Stimulated activated CD4-positive, alpha-beta T cell treated with anti-CD3 and anti-CD28 coated beads, Interleukin-4, amount 100 ng/mL, for 1 hour (primary cell): ENCODE measurements at places on chromosomes 16 and 17.

DNA sequence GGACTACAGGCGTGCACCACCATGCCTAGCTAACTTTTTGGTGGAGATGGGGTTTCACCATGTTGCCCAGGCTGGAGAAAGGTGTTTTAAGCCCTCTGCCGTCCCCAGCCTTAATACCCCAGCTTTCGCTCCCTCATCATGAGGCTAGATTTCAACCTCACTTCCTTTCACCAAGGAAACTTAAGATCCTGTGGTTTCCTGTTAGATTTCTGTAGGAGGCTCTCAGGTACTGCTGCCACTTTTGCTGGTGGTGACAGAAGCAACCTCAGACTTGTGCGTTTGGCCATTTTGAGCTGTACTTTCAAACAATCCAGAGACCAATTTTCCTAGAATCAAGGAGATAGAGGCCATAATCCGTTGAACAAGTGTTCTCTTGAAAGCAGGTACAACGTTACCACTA is 36.2 kb downstream of the MPHOSPH6 start:
- no peak for DNase-seq

DNA sequence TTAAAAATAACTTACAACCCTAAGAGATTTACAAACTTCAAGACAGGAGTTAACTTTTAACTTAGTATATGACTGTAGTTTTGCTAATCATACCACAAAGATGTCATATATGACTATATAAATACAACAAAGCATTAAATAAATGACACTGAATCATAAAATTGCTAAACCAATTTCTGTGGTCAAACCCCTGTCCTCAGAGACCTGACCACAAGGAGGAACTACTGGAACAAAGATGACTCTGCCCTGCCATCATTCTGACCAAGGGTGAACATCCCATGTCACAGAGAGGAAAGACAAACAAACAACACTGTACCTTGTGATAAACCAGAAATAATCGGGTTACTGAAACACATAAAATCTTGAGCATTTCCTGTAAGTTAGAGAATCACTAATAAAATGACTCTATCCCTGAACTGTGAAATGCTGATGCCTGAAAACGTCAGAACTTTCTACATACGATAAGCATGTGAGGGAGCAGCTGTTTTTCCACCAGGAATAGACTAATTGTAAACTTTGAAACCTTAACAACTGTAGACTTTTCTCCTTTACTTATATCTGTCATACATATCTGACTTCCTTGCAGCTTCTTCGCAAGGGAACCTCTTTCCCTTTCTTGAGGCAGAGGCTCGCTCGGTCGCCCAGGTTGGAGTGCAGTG is 47.9 kb downstream of the WDR59 start:
- no peak for DNase-seq

DNA sequence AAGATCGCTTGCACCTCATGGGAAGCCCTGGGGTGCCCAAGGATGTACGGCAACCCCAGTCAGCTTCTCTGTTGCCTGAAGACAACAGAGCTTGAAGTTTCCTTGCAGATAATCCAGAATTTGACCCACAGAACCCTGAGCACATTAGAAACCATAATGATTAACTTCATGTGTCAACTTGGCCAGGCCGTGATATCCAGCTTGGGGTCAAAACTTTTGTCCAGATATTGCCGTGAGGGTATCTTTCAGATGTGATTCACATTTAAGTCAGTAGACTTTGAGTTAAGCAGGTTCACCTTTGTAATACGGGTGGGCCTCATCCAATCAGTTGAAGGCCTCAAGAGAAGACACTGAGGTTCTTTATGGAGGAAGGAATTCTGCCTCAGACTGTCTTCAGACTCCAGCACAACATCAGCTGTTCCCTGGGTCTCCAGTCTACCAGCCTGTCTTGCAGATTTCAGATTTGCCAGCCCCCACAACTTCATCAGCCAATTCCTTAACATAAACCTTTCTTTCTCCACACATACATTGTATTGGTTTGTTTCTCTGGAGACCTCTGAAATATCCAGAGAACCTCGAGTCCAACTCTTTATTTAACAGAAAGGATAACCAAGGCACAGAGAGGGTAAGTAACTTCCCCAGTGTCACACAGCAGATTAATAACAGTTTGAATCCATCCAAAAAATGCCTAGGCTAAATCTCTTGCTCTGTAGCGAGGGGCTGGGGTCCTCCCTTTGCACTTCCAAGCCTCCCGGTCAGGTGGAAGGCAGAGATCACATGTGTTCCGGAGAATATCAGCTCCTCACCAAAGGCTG is 171.1 kb downstream of the SALL1 start:
- no peak for DNase-seq

DNA sequence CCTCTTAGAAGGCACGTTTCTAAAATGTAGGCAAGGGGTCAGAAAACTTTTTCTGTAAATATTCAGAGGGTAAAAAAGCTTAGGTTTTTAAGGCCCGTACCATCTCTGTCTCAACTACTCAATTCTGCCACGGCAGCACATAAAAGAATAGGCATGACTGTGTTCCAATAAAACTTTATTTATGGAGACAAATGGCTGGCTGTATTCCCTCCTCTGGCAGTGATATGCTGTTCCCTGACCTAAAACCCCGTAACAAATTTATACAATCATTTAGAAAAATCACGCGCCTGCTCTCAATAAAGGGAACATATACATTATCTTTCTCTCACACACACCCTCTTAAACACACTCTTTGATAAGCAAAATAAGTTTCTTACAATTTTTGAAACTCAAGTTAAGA is 138.7 kb downstream of the ZFHX3 start:
- DNase-seq: no peak

DNA sequence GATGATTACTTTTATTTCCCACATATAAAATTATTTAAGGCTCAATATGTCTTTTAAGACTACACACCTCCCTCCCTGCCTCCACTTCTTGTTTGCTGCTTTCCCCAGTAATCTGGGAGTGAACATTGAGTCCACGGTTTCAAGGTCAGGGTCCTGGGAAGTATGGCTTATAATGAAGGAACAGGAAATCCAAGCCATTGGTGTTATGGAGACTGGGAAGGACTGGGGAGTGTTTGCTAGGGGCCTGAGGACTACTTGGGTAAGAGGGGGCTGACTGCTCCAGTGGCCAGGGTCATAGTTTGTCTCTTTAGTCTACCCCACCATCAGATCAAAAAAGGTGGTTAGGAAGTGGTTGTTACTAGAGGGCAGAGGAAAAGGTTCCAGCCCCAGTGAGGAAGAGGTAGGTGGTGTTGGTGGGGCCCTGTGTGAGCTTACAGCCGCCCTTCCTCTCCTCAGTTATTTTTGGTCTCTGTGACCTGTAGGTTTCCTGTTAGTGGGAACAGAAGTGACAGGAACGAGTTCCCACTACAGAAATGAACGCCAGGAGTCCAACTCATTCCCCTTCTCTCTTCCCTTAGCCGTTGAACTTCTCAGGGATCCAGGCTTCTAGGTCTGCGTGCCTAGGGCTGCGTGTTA is 742 bp upstream of the SLC16A13 start:
- DNase-seq: no peak

GRCh38 chr16:74601126-74601871 is 5.6 kb downstream of the GLG1 start:
- DNase-seq: peak; percentile 35

- DNase-seq: peak; percentile 15
These were observed at the start of gene GAS7 for GRCh38 chr17:10198509-10199249. Gene GAS7, minus strand, starts transcription at chr17:10198606.

DNA sequence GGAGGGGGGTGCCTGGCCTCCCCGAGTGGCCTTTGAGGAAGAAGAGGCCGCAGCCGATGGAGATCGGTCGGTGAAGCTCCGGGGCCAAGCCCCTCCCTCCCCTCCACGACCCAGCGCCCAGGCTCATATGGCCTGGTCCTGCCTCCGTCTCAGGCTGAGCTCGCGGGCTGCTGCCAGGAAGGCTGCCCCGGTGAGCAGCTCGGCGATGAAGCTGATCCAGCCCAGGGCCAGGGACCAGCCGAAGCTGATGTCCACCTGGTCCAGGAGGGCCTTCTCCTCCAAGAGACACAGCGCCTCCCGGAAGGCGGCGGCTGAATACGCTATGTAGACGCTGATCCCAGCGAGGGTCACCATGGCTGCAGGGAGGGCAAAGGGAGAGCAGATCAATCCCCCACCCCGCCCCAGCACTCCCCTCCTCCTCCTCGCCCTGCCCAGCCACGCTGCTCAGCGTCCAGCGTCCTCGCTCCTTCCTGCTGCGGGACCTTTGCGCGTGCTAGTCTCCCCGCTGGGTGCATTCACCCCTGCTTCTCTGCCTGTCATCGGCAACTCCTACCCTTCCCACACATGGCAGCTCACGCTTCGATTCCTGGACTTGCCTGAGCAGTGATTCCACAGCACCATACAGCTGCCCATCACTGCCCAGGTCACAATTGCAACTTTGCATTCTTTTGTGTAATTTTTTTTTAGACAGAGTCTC is 20.5 kb downstream of the TMEM114 start:
- DNase-seq: no peak

- no peak for DNase-seq
These were observed 56.1 kb upstream of the MED9 start for GRCh38 chr17:17420561-17421269.
